ENCODE measurements at places on chromosomes 7 and 10.

DNA sequence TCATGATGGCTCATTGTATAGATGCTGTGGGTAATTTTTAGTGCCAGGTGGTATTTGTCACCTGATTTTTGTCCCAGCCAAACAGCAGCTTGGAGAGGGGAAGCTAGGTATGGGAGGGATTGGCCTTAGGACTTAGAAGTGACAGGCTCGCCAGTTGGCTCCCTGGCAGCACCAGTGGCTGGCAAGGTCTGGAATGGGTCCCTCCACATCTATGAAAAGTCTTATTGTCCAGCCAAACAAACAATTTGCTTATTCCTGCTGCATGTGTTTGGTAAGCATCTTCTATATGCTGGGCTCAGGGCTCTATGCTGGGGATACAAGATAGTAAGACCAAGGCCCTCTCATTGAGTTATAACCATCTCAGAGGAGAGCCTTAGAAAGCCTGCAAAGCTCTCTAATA is 42.5 kb downstream of the SORCS3 start:
- no peak for DNase-seq

DNA sequence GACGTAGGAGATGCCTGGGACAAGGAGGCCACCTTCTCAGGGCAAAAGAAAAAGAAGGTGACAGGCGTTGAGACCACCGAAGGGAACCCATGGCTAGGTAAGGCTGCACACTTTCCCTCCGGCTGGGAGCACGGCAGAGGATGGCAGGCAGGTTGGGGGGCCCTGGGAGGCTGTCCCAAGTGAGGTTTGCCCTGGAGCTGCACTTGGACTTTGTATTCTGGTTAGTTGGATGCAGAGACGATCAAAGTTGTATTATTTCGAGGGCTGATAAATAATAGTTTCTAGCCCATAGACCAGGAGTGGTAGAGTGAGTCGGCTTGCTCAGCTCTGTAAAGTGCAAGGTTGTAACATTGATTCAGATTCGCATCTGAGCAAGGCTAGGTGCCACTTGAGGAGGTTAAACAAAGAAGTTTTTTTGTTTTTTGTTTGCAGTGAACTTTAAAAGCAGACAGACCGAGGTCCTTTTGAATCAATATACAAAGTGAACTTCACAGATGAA is 608 bp downstream of the ENTPD7 start:
- no peak for DNase-seq

DNA sequence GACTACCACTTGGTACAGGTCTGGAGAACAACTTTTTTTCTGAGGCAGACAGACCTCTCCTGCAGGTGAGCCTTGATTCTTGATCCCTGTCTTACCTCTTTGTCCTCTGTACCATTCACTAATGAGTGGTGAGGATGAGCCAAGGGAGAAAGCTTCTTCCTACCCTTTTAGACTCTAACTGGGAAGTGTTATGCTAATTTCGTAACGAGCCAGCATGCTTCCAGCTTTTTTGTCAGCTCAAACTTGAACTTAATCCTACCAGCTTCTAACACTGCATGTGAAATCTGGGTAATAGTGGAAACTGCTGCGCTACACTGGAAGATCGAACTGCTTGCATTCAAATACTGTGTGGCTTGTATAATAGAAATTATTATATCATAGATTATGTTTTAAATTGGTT is 87.0 kb downstream of the NEUROD6 start:
- DNase-seq = no peak

DNA sequence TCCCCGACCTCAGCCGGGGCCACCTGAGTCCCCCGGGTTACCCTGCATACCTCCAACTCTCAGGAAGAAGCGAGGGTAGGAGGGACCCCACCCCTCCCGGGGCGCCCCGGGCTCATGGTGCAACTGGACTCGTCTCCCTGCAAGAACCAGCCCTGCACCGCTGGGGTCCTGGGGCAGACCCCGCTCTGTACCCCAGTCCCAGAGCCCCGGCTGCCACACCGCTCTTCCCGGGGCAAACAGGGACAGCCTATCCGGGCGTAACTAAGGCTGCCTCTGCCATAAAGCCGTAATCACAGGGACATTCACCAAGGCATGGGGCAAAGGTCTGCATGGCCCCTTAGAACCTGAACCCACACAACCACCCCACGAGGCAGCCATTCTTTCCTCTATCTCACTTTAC is 6.7 kb upstream of the MAFK start:
- DNase-seq = no peak

GRCh38 chr7:158445421-158446175 is 142.0 kb downstream of the PTPRN2 start:
- no peak for DNase-seq

DNA sequence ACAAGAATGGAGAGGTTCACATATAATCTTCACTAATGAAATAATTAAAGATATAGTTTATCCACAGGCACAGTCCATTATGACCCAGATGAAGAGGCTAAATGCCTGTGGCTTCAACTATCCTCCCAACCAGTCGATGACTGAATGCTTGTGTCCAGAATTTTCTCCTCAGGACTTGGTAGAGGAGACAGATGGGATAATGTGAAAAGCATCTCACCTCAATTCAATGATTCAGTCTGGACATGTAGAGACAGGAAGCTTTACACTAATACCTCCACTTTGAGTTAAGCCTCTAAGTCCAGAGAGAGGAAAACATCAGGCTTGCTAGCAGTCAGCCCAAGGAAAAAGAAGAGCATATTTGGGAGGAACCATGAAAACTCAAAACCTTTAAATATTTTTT is 59.1 kb upstream of the COL1A2 start:
- no peak for DNase-seq

GRCh38 chr10:48306265-48306869 is at the start of gene MAPK8:
Gene MAPK8 (plus strand): TSS chr10:48306677. CDS start chr10:48401661, 94,984 bp downstream.
- peak; percentile 84 for DNase-seq

GRCh38 chr7:38007096-38007495 is 86.7 kb downstream of the EPDR1 start:
- no peak for DNase-seq

DNA sequence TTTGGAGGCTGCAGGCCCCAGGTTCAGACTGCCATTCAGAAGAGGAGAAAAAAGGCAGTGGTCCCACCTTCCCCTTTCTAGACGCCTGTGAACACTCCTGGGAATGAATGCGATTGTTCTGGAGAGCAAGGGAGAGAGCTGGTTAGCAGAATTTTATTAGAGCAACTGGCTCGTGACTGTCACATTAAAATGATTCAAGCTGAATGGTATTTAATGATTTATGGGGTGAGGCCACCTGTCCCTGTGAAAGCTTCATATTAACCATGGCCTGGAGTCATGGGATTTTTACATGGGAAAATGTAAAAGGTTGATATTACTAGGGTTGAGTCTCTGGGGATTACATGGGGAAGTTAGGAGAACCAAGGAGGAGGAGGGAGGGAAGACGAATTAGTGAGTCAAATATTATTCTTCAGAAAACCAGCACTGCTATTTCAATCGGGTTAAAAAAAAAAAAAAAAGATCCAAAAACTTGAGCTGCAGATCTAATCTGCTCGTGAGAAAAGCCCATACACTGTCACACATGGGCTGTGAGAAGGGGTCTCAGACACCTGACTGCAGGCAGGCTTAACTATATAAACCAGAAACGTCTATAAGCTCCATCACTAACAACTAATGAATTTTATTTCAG is 8.3 kb downstream of the CXCL12 start:
- DNase-seq = no peak

DNA sequence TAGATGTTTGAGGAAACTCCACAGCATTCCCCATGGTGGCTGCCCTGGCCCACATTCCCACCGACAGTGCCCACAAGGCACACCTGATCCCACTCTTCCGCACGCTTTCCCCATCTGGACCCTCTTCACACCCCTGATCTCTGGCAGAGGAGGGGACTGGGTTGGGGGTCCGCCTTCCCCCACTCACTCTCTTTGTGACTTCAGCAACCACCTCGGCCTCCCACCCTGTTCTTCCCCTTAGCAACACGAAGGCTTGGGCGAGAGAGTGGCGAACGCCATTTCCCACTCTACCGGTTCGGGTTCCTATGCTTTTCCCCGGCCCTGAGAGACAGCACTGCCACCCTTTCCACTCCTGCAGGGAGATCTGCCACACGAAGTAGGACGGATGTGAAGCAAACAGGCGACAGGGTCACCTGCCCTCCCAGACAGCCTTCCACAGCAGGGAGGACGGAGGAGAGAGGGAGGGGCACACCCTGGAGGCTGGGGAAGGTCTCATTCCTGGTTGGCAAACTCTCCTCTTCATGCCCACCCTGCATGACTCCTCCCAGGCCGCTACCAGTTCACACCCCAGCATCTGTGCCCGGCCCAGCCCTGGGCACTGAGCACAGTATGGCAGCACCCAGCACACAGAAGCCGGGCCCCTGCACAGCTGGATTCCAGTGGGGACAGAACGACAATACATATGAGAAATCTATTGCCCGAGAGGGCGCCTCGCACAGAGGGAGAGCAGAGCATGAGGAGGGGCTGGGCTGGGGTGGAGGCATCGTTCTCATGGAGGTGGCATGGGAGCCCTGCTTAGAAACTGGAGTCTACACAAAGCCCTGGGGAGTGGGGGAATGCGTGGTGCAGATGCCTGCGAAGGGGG is 93.5 kb downstream of the PAXIP1 start:
- DNase-seq = no peak

GRCh38 chr10:100162696-100163095 is 23.1 kb downstream of the ERLIN1 start:
- no peak for DNase-seq

DNA sequence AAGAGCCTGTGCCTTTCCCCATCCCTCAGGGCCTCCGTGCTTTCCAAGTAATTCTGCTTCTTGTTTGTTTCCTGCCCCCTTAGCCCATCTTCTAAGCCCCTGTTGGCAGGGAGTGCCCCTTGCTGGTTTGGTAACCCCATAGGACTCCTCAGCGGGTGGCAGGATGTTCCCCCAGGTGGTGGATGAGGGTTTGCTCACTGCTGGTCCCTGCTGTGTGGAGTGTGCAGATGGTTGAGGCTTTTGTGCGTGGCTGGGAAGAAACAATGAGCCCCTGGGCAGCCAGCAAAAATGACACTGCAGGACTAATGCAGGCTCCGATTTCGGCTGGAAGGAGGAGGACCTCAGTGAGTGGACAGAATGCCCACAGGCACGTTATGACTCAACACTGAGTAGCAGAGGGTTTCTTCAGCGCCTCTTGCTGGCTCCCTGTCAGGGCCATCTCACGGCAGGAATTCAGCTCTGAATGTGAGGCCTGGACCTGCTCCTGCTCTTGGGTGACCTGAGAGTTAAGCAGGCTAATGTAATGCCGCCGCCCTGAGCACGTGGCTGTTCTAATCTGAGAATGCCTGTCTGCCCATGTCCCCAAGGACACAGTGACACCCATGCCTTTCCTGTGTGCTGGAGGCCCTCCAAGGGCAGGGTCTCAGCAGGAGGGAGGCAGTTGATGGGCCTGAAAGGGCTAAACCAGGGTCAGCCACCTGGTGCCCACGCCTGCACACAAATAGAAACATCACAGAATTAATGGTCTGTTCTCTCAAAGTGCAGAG is 16.6 kb downstream of the BAG3 start:
- peak; percentile 93 for DNase-seq

GRCh38 chr10:103595933-103596726 is 102.6 kb downstream of the NEURL1 start:
- no peak for DNase-seq

- DNase-seq = no peak
Observed at GRCh38 chr7:86745013-86745745, 101.5 kb downstream of the GRM3 start.

- DNase-seq = no peak
Observed at GRCh38 chr7:45443263-45443662, 130.9 kb upstream of the ADCY1 start.
